ENCODE measurements at places on chromosomes 16 and 17. TPM values are rescaled to one million over a fixed set of nuclear protein-coding genes. Genes with fewer than 3 reads are reported as not detected.
A peak's percentile ranks its signal among the peaks of the same experiment; 100 is the strongest.

GRCh38 chr16:26546573-26546972, 520.2 kb upstream of the C16orf82 start:
- DNase-seq: no peak

The MARVELD3 gene
- not detected for total RNA-seq

DNA sequence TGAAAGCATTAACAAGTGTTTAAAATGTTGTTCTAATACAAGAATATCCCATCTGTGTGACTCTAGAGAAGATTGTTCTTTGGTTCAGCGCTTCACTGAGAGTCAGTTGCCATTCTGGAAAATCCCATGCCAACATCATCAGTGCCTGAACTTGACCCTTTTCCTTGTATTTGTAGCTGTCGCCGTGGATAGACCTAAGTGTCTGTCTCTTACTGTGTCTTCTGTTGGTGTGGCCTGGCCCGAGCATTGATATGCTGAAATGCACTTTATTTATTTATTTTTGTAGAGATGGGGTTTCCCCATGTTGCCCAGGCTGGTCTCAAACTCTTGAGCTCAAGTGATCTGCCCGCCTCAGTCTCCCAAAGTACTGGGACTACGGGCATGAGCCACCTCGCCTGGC, 76.0 kb downstream of the MYH11 start:
- DNase-seq: no peak

DNA sequence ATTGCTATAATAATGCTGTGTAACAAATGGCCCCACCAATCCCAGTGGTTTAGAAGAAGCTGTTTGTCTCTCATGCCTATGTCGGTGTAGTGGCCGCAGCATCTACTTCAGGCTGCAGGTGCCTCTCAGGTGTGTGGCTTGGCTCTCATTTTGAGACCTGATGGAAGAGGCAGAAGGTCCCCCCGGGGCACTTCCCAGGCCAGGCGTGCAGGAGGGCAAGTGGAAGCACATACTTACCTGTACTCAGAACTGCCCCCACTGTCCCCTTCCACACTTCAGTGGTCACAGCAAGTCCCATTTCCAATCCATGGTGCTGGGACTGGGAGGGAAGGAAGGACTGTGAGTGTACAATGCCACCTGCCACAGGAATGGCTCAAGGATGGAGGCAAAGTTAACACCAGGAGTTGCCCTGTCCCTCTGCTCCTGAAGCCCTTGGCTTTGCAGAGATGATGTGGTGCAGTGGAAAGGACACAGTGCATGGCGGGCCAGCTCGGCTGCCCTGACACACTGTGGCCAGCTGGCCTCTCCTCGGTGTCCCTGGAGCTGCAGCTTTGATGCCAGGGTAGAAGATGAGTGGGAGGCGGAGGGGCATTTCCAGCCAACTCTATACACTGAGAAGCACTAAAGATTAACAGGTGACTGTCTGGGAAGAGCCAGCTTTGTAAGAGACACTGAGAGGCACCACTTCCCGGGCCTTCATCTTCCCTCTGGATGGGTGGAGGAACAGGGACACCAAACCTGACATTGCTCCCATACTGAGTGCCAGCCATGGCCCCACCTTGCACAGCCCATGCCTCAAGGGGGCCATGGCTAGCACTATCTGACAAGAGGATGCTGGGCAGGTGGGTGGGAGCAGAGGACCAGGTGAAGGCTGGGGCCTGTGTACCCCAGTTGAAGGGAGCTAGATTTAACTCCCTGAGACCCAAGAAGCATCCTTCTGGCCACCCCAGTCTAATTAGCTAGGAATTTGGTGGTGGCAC, 105.9 kb downstream of the METRNL start:
- no peak for DNase-seq

- DNase-seq: no peak
Observed at GRCh38 chr17:4800462-4801196, 1.5 kb downstream of the C17orf114 start.

The COIL gene
- total RNA-seq: 13.9 TPM

The KRTAP4-3 gene
- total RNA-seq: not detected

DNA sequence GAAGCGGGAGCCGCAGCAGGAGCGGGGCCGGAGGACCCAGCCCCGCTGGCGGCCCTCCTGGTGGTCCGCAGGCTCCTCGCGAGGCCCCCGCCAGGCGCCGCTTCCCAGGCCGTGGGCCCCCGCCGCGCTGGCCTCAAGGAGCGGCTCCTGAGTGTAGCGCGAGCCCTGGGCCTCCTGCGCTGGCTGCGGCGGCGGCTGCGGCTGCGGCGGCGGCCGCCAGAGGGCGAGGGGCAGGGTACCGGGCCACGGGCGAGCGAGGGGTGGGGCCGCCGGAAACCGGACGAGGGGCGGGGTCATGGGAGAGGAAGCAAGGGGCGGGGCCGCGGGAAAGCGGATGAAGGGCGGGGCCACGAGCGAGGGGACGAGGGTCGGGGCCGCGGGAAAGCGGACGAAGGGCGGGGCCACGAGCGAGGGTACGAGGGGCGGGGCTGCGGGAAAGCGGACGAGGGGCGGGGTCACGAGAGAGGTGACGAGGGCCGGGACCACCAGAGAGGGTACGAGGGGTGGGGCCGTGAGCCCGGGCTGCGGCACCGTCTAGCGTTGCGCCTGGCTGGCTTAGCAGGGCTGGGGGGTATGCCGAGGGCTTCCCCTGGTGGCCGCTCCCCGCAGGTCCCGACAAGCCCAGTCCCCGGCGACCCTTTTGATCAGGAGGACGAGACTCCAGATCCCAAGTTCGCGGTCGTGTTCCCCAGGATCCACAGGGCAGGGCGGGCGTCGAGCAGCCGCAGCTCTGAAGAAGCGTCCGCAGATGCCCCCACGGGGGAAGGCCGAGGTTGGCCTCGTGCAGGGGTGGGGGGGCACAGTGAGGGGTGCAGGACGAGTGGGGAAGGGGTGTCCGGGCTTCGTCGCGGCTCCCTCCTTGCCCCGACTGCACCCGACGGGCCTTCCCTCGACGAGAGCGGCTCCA, 1.7 kb downstream of the MYO15B start:
- peak; percentile 96 for DNase-seq

DNA sequence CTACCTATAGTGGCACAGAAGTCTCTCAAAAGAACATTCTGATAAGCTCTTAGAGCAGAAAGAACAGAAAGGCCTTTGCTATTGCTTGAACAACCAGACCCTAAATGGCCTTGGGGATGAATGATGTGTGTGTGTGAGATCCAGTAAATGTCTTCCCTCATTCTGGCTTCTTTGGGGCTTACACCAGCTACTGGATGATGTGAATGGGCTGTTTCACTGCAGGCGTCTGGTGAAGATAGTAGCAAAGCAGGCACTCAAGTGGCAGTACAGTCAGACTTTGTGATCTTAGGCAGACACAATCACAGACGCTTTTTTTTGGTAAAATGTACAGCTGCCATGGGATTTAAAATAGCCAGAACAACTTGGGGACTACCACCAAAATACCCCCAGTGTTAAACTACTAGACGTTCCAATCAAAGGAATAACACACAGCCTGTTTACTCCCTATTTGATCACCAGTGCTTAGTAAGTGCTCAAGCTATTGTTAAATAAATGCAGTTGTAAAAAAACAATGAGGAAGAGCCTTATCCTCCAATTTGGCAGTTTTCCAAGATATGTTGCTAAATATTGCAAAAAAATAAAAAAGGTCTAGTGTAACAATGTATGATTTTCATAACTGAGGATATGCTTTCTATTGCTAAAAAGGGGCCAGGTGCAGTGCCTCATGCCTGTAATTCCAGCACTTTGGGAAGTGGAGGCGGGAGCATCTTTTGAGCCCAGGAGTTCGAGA, 17.9 kb downstream of the NDUFAB1 start:
- DNase-seq: peak; percentile 16

GRCh38 chr16:19601083-19601976, 45.8 kb downstream of the VPS35L start:
- DNase-seq: peak; percentile 59

GRCh38 chr16:47213761-47214440, 70.2 kb upstream of the NETO2 start:
- DNase-seq: no peak

DNA sequence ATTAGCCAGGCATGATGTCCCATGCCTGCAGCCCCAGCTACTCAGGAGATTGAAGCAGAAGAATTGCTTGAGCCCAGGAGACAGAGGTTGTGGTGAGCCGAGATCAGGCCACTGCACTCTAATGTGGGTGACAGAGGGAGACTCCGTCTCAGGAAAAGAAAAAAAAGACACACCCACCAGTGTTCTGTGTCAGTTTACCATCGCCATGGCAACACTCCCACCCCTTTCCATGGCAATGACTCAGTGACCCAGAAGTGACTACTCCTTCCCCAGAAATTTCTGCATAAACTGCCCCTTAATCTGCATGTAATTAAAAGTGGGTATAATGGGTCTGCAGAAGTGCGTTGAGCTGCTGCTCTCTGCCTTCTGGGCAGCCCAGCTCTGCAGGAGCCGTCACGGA, 4.0 kb upstream of the ZC3H18 start:
- DNase-seq: no peak

- no peak for DNase-seq
Observed at GRCh38 chr16:59339871-59340270, 605.8 kb upstream of the GOT2 start.

The CES3 gene
- 0.22 TPM for total RNA-seq

DNA sequence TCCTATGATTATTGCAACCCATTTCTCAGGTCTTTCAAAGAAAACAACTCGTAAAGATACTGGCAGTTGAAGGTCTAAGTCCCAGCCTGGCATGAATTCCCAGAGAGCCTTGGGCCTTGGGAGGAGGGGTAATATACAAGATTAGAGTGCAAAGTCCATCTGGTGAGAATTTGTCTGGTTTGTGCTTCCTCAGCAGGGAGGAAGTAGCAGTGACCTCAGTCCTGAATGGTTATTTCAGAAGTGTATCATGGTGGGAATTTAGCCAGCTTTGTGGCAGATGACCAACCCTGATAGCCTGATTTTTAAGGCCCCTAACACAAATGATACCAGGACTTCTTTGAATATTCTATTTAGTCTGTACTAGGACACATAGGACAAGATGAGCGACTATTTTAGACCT, 151.2 kb upstream of the TBX2 start:
- DNase-seq: no peak

- no peak for DNase-seq
Observed at GRCh38 chr17:70091005-70091568, 16.1 kb downstream of the KCNJ16 start.

The DHRS7C gene
- total RNA-seq: 143 TPM

DNA sequence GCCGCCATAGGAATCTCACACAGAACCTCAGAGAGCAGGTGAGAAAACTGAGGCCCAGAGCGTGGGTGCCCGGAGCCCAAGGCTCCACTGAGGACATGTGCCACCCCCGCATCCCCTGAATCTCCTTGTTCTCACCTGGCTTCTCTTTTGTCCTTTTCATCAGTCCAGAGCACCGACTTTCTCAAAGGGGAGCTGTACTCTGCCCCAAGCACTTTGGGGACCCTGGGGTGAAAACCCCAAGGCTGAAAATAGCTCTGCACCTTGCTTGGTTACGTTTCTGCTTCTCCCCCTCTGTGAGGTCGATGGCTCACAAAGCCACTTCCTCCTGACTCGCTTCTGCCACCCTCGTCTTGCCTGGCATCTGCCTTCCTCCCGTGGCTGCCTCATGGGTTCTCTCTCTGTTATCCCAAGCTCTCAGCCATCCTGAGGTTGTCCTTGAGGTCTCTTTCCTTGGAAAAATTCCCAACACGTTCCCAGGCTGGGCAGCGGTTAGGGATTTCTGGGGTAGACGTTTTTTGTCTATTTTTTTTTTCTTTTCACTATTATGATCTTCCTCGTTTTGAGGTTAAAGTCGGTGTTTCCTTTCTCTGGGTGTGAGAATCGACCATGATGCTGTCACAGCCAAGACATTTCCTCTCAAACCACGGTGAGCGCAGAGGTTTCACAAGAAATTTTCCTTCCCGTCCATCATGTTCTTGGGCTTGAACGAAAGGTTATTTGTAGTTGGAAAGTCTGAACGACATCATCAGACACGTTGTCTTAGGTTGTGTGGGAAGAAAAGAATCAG, 37.2 kb downstream of the IRF8 start:
- DNase-seq: peak; percentile 30

The HSD11B2 gene
- total RNA-seq: 5.3 TPM

The GLTPD2 gene
- not detected for total RNA-seq

DNA sequence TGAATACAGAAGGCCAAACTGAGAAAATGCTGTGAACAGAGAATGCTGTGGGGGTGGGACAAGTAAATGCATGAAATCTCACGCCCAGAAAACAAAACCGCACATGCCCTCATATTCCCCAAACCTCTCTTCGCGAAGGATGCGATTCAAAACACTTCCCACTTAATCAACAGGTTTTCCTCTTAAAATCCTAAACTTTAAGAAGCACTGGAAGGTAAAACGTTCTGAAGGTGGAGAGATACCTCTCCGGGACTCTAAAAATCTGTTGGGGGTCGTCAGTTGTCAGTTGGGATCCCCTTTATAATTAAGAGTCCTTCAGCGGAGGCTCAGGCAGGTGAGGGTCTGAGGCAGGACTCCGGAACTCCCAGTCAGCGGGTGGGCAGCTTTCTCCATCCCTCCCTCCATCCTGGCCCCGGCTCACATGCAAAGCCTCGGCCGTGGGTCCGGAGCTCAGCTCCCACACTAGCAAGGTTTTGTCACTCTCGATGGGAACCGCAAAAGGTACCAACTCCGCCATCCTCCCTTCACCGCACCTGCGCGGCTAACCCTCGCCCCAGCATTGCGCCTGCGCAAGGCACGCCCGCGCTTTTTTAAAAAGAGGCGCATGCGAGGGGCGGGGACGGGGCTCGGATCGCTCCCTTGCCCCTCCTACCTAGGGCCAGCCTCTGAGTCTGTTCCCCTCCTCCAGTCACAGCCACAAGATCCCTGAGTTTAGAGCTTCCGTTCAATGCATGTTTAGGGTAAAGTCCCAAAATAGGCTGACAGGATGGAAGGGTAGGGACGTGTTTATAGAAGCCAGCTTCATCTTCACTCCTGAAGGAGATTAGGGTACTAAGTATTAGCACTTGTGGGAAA, at the start of gene RDM1:
RDM1 (minus strand) TSS at position 563 of the 855 bp plus-strand sequence; CDS start at position 517, 46 bp downstream.
- peak; percentile 83 for DNase-seq

- peak; percentile 82 for DNase-seq
Observed at GRCh38 chr17:65785109-65785508, 223.7 kb upstream of the AXIN2 start.

GRCh38 chr17:40699371-40699770, 4.2 kb downstream of the KRT24 start:
- peak; percentile 69 for DNase-seq

- DNase-seq: no peak
Observed at GRCh38 chr17:64709481-64709880, 47.4 kb upstream of the SMURF2 start.

The USP6 gene
- 11.3 TPM for total RNA-seq

The CACNA1H gene
- total RNA-seq: 20.7 TPM
